CD8-positive, alpha-beta memory T cell (primary cell): ENCODE measurements at places on chromosomes 7 and 10. TPM values are rescaled to one million over a fixed set of nuclear protein-coding genes. Genes with fewer than 3 reads are reported as not detected.

Gene CNTNAP2
- total RNA-seq: not detected

GRCh38 chr10:17219024-17219423 is 9.0 kb upstream of the VIM start:
- DNase-seq: no peak

DNA sequence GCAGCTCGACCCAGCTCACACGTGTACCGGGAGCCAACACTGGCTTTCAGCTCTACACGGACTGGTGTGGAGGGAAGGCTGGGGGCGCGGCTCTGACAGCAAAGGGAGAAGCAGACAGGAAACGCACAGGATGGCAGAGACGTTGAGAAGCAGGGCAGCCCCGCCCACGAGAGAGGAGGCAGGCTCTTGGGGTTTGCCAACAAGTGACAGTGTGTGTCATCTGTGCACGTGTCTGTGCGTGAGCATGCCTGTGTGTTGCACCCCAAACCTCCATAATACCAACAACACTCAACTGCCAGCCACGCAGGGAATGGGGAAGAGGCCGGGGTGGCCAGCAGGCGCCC is 64.4 kb upstream of the PDGFA start:
- peak; percentile 88 for DNase-seq

DNA sequence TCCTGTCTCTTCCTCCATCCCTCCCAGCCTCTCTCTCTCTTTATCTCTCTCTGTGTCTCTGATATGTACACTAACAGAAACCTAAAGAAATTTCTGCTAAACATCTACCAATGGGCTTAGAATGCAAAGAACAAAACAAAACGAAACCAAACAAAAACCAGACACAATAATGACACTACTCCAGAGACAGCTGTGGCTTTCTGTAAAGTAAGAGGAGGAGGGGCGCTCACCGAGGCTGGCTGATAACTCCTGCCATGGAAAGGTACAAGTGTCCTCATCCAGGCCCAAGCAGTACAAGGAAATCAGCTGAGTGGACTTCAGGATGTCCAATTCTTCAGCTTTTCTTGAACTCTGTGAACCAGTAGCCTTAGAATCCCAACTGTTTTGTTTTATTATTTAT is 70.4 kb upstream of the FZD8 start:
- DNase-seq: no peak

GRCh38 chr10:5658871-5659618 is 7.3 kb downstream of the ASB13 start:
- DNase-seq: no peak

GRCh38 chr10:90889636-90890035 is 17.9 kb downstream of the RPP30 start:
- no peak for DNase-seq
